ENCODE measurements at places on chromosomes 1 and 21.
A peak's percentile ranks its signal among the peaks of the same experiment; 100 is the strongest.

DNA sequence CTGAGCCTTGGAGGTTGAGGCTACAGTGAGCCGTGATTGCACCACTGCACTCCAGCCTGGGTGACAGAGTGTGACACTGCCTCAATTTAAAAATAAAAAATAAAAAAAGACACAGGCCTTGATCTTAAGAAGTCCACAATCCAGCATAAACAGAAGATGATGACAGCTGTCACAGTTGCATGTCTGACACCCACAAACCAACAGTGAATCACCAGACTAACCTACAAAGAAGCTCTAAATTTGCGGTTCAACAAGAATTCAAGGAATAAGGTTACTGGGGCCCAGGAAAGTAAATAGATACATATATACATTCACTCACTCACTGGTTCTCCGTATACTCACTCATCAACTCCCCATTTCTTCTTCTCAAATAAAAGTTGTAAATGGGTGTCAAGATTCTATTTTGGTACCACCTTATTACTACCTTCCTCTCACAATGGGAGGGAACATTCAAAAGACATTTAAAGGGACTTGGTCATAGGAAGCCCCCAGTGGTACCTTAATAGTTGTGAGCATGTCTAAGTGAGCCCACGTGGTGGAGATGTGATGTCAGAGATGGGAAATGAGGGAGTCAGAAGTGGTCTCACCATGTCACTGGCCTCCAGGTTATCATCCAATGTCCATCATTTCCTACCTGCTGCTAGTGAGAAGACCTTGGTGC, 66.9 kb upstream of the PRDX6 start:
- DNase-seq = no peak

- no peak for DNase-seq
Measured at GRCh38 chr21:16376673-16377072, 646.9 kb downstream of the USP25 start.

- no peak for DNase-seq
Measured at GRCh38 chr1:109354929-109355328, 42.8 kb downstream of the SORT1 start.

DNA sequence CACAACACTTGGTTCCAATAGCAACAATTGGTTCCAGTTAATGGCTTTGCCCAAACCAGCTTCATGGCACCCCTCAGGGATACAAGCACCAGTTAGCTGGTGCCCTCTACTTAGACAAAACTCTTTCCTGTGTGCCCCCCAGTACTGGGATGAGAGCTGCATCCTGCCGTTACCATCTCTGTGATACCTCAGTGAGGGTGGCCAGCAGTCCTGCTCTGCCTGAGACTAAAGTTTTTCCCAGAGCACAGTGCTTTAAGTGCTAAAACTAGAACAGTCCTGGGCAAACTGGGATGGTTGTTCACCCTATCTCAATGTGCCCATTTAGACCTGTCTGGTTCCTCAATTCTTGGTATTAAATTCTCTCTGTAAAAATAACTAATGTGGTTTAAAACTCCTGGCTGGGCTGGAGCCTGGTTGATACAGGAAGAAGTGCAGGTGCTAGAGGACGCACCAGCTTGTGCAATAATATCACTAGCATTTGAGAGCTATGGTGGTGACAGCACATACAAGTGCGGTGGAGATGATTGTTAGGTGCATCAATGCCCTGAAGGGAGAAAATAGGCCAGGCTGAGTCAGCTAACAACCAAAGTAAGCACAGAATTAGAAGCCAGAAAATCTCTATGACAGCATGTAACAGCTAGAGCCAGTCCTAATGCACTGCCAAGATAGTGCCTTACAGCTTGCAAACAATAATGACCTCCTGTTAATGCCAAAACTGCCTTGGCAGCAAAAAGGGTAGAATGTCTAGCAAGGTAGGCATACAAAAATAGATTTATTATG, 179.8 kb upstream of the GALNT2 start:
- no peak for DNase-seq

- DNase-seq = peak; percentile 5
Measured at GRCh38 chr21:33434770-33435360, 31.7 kb downstream of the IFNGR2 start.

DNA sequence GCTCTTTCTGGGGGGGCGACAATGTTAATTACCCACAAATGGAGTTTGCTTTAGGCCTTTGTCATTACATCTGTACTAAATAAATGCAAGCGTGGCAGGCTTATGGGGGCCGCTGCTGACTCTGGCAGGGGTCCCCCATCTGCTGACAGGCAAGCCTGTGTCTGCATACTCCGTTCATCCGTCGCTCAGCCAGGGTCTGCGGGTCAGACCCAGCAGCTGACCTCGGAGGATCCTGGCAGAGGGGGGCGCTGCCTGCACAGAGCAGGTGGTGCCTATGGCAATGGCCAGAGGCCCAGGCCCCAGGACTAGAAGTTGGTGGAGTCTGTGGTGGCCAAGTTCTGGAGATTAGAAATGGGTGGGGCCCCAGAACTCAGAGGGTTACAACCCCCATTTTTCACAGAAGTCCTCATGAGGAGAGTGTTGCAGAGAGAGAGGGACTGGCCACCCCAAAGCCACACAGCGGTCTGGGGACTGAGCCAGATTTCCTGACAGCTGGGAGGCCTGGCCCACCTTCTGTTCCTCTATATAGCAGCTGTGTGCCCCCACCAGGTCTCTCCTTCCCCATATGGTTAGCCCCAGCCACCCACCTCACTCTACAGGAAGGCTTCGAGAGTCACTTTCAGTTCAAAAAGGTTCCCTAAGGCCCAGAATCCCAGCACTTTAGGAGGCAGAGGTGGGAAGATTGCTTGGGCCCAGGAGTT, 31.0 kb downstream of the TTC39A start:
- DNase-seq = no peak

DNA sequence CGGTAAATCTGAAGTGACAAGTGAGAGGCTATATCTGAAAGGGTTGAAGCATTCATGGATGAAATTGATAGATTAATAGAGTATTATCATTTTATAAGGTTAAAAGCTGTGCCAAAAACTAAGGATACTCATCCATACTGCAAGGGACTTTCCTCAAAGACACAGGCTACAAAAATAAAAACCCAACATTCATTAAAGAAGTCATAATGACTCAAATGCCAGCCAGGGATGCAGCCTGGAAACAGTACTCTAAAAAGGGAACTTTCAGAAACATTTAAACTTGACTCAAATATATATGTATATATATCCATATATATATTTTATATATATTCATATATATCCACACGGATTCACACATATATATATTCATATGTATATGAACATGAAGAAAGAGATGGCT, 1.1 kb upstream of the TIAM1 start:
- no peak for DNase-seq

- DNase-seq = no peak
Measured at GRCh38 chr1:47763591-47764171, 233.5 kb downstream of the TRABD2B start.

GRCh38 chr1:187257476-187257875, 428.7 kb downstream of the PLA2G4A start:
- no peak for DNase-seq
